ENCODE measurements at places on chromosomes 6 and 20. TPM values are rescaled to one million over a fixed set of nuclear protein-coding genes. Genes with fewer than 3 reads are reported as not detected.

Gene MCHR2
- not detected for total RNA-seq

Gene CCN2
- 34.4 TPM for total RNA-seq

Gene POU5F1
- total RNA-seq = 1.8 TPM

Gene MAPK14
- total RNA-seq = 60.0 TPM

Gene MAN1A1
- total RNA-seq = 94.3 TPM

Gene TTK
- 5.7 TPM for total RNA-seq

Gene COL21A1
- total RNA-seq = 0.55 TPM

Gene PKIB
- 169 TPM for total RNA-seq

Gene CGA
- total RNA-seq = not detected

Gene SERINC3
- 117 TPM for total RNA-seq

All from left colon (tissue), 2 donors.